ENCODE measurements at places on chromosomes 4 and X.

DNA sequence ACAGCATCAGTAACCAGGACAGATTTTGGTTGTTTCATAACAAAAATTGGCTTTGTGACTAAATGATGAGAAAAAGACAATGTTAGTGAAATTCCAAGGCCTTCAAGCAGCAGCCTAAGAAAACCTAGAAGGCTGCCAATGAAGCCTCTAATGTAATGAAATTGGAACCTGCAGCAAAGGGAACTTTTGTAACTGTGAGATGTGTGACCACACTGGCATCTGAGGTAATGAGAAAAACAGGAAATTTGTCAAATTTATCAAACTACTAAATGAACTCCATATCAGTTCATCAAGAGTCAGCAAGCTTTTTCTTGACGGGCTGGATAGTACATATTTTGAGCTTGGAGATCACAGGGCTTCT is 30.4 kb upstream of the EMCN start:
- peak; percentile 18 for DNase-seq

- no peak for DNase-seq
These were observed 326.1 kb downstream of the IL15 start for GRCh38 chr4:141962486-141962885.

DNA sequence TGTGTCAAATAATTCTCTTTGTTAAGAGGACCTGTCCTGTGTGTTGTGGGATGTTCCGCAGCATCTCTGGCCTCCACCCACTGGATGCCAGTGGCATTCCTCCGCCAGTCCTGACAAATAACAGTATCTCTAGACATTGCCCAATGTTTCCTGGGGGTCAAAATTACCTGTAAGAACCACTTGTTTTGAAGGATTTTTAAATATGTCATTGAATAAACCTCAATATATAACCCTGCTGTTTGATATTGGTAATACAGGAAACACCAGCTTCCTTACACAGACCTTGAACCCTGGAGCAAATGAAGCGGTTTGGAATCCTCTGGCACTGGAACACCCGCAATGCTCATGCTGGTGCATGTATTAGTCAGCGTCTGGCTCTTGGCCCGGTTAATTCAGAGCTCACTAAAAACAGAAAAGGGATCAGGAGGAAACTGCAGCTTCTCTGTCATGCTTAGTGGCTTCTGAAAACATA is 101.3 kb downstream of the TBL1X start:
- peak; percentile 44 for DNase-seq

- no peak for DNase-seq
These were observed 64.7 kb upstream of the SPP1 start for GRCh38 chr4:87910795-87911194.

- peak; percentile 77 for DNase-seq
These were observed 48.1 kb downstream of the RAB40AL start for GRCh38 chrX:102985192-102985591.

GRCh38 chrX:41273638-41274037 is 60.3 kb upstream of the DDX3X start:
- DNase-seq, result no peak

- peak; percentile 20 for DNase-seq
These were observed 312.5 kb upstream of the HS3ST1 start for GRCh38 chr4:11741190-11741652.

- no peak for DNase-seq
These were observed 10.6 kb downstream of the ABCD1 start for GRCh38 chrX:153735274-153735673.

- DNase-seq, result no peak
These were observed 45.0 kb downstream of the NAF1 start for GRCh38 chr4:163121689-163122088.

- DNase-seq, result no peak
These were observed 172.7 kb upstream of the FRG1 start for GRCh38 chr4:189767941-189768340.

- no peak for DNase-seq
These were observed 106.2 kb downstream of the TMA16 start for GRCh38 chr4:163600727-163601126.

DNA sequence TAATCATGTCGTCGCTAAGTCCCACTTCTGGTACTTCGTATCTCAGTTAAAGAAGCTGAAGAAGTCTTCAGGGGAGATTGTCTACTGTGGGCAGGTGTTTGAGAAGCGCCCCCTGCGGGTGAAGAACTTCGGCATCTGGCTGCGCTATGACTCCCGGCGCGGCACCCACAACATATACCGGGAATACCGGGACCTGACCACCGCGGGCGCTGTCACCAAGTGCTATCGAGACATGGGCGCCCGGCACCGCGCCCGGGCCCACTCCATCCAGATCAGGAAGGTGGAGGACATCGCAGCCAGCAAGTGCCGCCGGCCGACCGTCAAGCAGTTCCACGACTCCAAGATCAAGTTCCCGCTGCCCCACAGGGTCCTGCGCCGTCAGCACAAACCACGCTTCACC is 11.3 kb downstream of the PNCK start:
- DNase-seq, result peak; percentile 50

DNA sequence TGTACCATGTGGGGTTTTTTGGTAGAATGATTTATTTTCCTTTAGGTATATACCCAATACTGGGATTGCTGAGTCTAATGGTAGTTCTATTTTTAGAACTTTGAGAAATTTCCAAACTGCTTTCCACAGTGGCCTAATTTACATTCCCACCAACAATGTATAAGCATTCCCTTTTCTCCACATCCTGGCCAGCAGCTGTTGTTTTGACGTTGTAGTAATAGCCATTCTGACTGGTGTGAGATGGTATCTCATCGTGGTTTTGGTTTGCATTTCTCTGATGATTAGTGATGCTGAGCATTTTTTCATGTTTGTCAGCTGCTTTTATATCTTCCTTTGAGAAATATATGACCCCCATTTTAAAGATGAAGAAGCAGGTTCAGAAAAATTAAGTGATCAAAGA is 153.7 kb downstream of the CBR4 start:
- DNase-seq, result no peak

DNA sequence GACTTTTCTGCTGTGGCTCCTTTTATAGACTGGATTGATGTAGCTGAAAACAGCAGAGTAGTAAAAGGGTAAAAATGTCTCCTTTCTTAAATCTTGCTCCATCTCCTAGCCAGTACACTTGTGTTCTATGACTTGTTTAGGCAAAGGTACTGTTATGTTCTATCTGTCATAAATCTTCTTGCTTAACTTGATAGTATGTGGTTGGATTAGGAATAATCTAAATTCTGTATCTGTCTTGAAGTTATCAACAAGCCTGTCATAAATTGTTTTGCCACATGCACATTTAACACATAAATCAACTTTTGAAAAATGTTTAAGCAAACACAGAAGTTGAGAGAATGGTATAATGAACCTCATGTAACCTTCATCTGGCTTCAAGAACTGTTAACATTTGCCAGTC is 157.0 kb downstream of the FRAS1 start:
- DNase-seq, result no peak

DNA sequence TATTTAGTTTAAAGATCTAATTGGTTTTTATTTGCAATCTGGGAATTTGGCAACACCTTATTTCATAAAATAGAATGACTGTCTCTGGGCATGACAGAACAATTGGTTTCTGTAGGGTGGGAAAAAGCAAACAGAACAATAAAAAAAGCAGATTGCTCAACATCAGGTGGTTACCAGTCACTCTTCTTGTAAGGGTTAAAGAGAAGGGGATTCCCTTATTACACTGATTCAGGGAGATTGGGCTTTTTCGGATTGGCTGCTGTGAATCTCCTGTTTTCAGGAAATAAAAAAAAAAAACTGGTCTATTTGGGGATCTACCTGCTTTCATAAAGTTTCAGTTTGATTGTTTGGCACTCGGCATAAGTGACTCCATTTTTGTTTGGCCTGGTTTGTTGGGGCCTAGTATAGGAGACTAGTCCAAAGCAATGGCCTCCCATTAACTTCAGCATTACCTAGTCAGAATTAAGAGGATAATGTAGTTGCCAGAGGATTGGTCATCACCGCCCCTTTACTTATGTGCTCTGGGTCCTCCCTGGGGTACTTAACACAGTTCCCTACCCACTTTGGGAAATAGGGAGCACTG is 380.5 kb downstream of the IDS start:
- DNase-seq, result no peak

All from hematopoietic multipotent progenitor cell treated with erythropoietin and hydrocortisone succinate and interleukin-3 and kit ligand, for 4 days (in vitro differentiated cells).